ENCODE measurements at places on chromosomes 16 and 17. TPM values are rescaled to one million over a fixed set of nuclear protein-coding genes. Genes with fewer than 3 reads are reported as not detected.

Gene KRTAP3-2
- total RNA-seq: not detected

Gene GPR179
- not detected for total RNA-seq

Gene RNFT1
- 8.8 TPM for total RNA-seq

GRCh38 chr16:72723781-72724180, 324.1 kb downstream of the ZFHX3 start:
- no peak for DNase-seq

DNA sequence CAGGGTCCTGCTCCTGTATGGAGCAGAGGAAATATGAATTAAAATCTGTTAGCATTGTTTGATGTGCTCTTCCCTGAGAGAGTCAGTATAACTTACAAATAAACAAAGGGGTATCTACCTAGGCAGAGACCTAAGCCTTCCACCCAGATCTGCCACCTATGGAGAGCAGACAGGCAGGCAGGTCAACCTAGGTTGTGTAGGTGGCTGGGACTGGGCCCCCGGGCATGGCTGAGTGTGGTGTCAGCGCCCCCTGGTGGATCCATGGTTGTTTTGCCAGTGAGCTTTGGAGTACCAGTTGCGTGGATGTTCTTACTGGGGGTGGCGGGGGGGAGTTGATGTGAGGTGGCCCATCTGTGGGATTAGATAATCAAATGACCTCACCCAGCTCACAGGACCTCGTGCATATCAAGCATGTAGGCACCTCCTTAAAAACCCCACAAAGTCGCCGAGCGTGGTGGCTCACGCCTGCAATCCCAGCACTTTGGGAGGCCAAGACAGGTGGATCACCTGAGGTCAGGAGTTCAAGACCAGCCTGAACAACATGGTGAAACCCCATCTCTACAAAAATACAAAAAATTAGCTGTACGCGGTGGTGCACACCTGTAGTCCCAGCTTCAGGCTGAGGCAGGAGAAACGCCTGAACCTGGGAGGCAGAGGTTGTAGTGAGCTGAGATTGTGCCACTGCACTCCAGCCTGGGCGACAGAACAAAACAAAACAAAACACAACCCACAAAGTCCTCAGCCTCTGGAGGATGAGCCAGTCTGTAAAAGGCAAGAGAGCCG, 17.6 kb downstream of the DUS2 start:
- DNase-seq: peak; percentile 92

Data from heart left ventricle (tissue), 16 donors.